Colonic mucosa (tissue), 4 donors: ENCODE measurements at places on chromosomes 2 and 18. TPM values are rescaled to one million over a fixed set of nuclear protein-coding genes. Genes with fewer than 3 reads are reported as not detected.
A peak's percentile ranks its signal among the peaks of the same experiment; 100 is the strongest.

The SGPP2 gene
- 54.0 TPM for total RNA-seq

The EDAR gene
- total RNA-seq = 1.1 TPM

The EGR4 gene
- not detected for total RNA-seq

The VWA3B gene
- 3.2 TPM for total RNA-seq

GRCh38 chr2:229856413-229856812 lies 65.4 kb downstream of the TRIP12 start:
- no peak for DNase-seq

GRCh38 chr2:54606393-54606958 lies 117.0 kb upstream of the EML6 start:
- DNase-seq = no peak

The SCRN3 gene
- total RNA-seq = 19.1 TPM

- DNase-seq = no peak
Observed at GRCh38 chr2:235116885-235117492, 165.2 kb downstream of the SH3BP4 start.

The KIF1A gene
- 4.3 TPM for total RNA-seq

The UGT1A6 gene
- total RNA-seq = 4.4 TPM

GRCh38 chr2:218998414-218999002 lies 5.3 kb upstream of the CRYBA2 start:
- DNase-seq = no peak

The DOK6 gene
- 0.59 TPM for total RNA-seq

DNA sequence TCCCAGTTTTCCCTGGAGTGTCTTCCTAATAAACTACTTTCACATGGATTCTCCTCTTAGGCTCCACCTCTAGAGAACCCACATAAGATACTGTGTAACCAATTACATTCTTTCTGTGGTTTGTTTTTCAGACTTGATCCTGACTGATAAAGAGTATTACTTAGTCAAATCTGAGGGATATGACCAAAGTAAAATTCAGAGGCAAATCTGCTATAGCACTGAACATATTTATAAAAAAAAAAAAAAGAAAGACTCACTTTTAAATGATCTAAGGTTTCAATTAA lies 13.9 kb downstream of the CKAP2L start:
- DNase-seq = no peak

DNA sequence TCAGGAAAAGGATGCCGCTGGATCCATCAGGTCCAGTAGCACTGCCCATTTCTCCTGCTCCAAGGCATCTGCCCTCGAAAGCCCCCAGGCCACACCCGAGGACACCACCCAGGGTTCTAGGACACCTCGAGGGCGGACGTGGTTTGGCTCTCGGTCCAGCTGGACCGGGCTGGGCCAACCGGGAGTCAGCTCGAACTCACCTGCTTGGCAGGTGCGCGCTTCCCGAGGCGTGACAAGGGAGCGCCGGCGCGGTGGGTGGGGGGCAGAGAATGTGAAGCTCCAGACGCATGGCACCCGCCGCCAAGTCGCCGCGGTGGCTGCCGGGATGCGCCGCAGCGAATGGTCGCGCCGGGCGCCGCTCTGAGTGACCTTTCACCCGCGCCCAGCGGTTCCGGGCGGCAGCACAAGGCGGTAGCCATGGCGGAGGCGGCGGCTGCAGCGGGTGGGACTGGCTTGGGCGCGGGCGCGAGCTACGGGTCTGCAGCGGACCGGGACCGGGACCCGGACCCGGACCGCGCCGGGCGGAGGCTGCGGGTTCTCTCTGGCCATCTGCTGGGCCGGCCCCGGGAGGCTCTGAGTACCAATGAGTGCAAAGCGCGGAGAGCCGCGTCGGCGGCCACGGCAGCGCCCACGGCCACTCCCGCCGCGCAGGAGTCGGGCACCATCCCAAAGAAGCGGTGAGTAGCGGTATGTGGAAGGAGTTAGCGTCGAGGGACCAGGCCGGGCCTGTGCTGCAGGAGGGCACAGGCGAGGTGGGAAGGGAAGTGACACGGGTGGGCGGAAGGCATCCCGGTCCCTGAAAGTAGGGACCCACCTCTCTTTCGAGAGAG lies at the start of gene AGPS:
Gene AGPS (plus strand): TSS at position 401 of the 830 bp plus-strand sequence. CDS start 17 bp downstream, at position 418.
- DNase-seq = peak; percentile 89

The OTOS gene
- total RNA-seq = not detected

GRCh38 chr2:134144081-134144596 lies 109.7 kb upstream of the MGAT5 start:
- DNase-seq = no peak

DNA sequence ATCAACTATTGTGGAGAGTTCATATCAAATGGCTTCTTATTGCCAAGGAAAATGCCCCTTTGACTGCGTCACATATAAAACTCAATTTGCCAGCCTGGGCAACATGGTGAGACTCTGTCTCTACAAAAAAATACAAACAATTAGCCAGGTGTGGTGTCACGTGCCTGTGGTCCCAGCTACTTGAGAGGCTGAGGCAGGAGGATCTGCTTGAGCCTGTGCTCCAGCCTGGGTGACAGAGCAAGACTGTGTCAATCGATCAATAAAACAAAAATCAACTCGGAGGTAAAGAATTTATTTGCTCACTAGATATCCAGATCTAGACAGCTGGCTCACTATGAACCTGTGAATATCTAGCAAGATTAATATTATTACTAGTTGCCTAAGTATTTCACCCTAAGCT lies 1.7 kb upstream of the ZCCHC2 start:
- no peak for DNase-seq

GRCh38 chr2:222903234-222904220 lies 42.7 kb downstream of the ACSL3 start:
- DNase-seq = peak; percentile 49

The C2orf15 gene
- 3.6 TPM for total RNA-seq

- peak; percentile 85 for DNase-seq
Observed at GRCh38 chr2:28661589-28662001, 90.0 kb upstream of the PPP1CB start.
